ENCODE measurements at places on chromosomes 5 and 9.
A peak's percentile ranks its signal among the peaks of the same experiment; 100 is the strongest.

- DNase-seq: no peak
Measured at GRCh38 chr9:80707120-80707519, 982.2 kb downstream of the TLE1 start.

DNA sequence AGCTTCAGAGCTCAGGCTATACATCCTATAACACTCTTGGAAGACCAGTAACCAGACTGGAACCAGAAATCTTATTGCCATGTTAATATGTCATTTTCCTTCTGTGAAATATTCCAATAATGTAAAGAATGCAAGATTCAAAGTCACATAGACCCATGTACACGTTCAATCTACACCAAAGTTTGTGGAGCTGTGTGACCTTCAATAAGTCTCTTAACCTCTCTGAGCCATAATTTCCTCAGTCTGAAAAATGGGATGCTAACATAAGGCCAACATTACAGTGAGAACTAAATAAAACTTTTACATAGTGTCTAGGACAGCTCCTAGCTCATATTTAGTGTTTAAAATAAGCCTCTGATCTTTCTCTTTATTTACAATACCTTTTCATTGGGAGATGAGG lies 70.4 kb downstream of the ARRDC3 start:
- no peak for DNase-seq

- no peak for DNase-seq
Measured at GRCh38 chr9:68552700-68553476, 12.2 kb upstream of the TMEM252 start.

DNA sequence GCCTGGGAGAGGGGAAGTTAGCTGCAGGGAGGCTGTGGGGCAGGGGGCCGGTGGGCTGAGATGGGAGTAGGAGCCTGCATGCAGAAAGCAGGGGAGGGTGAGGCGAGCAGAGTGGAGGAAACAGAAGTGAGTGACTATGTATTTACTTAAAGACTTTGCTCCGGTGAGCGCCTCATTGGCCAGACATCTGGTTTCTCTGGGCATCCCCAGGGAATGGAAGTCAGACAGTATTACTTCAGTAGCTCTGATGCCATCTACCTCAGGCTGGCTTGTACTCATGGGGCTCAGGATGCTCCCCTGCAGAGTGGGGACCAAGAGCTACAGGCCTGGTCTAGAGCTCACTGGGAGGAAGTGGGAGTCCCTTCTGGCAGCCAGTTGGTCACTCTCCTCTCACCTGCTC lies 78.2 kb upstream of the ARAP3 start:
- no peak for DNase-seq

DNA sequence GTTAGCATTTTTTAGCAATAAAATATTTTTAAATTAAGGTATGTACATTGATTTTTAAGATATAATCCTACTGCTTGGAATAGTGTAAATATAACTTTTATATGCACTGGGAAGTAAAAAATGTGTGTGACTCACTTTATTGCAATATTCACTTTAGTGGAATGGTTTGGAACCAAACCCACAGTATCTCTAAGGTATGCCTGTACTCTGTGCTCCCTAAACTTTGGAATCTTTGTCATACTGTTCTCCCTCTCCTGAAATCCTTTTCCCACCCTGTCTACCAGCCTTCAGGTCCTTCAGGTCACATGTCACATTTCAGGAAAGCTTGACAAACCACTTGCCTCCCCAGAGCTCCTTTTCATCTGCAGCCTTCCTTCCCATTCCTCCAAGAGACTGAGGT lies 308.7 kb downstream of the SPOCK1 start:
- no peak for DNase-seq

DNA sequence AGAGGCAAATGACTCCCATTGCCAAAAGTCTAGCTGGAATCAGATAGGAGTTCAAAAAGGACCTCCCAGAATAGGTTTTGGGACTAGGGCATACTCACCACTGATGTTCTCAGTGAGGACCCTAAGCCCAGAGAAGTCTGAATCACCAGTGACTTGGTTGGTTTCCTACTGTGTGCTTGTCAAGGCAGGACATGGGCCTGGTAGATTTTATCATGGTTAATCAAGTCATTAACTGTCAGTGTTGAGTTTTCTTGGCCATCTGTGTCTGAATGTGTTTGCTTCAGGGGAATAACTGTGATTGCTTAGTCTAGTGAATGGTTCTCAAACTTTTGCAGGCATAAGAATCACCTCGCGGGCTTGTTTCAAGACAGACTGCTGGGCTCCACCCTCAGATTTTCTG lies 99.0 kb upstream of the GDNF start:
- no peak for DNase-seq

DNA sequence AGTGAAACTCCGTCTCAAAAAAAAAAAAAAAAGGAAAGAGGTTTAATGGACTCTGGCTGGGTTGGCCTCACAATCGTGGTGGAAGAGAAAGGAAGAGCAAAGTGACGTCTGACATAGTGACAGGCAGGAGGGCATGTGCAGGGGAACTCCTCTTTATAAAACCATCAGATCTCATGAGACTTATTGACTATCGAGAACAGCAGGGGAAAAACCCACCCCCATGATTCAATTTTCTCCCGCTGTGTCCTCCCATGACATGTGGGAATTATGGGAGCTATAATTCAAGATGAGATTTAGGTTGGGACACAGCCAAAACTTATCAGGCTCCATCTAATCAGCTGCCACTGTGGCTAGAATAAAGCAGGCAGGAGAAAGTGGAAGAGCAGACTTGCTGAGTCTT lies 610.4 kb upstream of the NUDT12 start:
- no peak for DNase-seq

GRCh38 chr9:126839301-126839700 lies 21.1 kb upstream of the ZBTB34 start:
- DNase-seq: no peak

GRCh38 chr5:142717582-142718215 lies 31.8 kb upstream of the FGF1 start:
- DNase-seq: peak; percentile 77

DNA sequence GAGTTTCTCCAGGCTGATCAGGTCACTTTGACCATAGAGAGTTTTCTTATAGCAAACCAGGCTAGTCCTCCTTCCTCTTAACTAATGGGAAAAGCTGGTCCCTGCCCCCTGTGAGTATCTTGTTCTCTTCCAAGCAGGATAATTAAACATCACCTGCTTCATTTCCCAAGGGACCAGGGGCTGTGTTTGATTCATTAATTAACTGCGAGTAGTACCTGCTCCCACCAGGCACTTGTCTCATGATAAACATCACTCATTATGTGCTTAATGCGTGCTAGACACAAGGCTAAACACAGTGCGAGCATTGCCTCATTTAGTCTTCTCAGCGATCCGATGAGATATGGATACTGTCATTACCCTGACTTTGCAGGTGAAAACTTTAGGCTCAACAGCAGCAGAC lies 1.7 kb upstream of the FAM163B start:
- no peak for DNase-seq

DNA sequence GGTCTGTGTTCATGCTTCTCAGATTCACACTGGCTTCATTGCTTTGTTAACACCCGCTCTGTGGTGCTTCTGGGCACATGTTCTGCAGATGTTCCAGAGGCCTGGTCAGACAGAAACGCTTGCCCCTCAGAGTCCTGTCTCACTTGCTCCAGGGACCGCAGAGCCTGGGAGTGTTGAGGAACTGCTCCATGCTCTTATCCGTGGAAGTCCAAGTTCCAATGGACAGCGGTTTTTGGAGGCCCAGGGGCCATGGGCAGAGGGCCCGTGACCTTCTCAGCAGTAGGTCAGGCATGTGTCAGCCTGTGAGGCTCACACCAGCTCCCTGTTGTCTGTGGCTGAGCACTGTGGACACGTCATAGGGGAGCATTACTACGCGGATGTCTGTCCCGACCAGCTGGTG lies 364.7 kb upstream of the IRX1 start:
- DNase-seq: no peak

DNA sequence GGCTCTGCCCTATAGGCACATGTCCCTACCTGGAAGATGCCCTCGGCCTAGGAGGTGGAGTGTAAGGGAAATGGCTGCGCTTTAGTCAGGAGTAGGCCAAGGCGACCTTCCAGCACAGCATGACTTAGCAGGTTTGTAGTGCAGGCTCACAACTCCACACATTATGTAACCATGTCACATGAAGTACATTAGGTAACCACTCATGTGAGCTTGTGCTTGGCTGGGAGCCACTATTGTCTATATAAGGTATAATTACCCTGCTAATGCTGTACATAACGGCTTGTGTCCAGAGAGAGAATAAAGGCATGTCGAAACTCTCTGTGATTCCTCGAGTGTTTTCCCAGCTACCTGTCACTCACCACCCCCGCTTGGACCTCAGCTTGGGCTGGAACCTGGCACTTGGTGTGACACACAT lies 74.9 kb downstream of the CAMK4 start:
- DNase-seq: no peak

- DNase-seq: no peak
Measured at GRCh38 chr5:146794326-146795029, 84.1 kb downstream of the PPP2R2B start.

DNA sequence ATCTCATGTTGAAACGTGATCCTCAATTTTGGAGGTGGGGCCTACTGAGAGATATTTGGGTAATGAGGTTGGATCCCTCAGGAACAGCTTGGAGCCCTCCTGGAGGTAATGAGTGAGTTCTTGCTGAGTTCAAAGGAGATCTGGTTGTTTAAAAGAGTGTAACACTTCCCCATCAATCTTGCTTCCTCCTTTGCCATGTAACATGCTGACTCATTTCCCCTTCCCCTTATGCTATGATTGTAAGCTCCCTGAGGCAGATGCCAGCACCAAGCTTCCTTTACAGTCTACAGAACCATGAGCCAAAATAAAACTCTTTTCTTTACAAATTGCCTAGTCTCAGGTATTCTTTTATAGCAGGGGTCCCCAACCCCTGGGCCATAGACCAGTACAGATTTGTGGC lies 352.3 kb downstream of the SLCO4C1 start:
- no peak for DNase-seq

- peak; percentile 68 for DNase-seq
Measured at GRCh38 chr9:88460587-88461332, 72.5 kb downstream of the SPIN1 start.

DNA sequence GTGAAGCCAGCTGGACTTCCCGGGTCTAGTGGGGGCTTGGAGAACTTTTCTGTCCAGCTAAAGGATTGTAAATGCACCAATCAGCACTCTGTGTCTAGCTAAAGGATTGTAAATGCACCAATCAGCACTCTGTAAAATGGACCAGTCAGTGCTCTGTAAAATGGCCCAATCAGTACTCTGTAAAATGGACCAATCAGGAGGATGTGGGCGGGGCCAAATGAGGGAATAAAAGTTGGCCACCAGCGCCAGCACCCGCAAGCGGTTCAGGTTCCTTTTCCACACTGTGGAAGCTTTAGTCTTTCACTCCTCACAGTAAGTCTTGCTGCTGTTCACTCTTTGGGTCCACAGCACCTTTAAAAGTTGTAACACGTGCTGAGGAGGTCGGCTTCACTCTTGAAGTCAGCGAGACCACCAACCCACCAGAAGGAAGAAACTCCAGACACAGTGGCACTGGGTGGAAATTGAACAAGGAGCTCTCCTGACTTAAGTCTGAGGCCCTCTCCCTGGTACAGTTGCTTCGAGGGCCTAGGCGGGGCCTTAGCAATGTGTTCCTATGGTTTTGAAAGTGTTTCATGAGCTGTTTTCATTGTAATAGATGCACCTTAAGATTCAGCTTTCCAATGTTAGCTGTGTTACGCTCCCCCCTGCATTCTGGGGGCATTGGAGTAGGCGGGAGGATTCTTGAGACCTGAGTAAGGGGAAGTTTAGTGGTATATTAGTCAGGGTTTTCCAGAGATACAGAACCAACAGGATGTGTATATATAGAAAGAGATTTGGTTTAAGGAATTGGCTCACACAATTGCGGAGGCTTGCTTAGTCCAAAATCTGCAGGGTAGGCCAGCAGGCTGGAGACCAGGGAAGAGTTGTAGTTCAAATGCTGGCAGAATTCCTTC lies 21.5 kb upstream of the MYO10 start:
- no peak for DNase-seq

DNA sequence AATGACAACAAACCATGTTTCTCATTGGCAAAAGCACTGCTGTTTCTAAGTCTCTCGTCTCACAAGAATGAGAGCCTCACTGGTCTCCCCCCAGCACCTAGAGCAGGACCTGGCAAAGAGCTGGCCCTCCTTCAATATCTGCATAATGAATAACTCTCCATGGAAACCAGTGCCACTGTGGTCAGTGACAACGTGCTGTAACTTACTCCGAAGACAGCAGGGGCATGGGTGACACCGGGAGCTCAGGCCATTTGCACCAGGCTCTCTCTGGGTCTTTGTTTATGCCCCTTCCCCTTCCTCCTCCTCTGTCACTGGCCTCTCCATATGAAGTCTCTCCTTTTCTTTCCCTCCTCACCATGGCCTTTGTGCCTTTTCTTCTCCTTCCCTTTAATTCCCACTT lies 33.3 kb downstream of the TAS2R1 start:
- DNase-seq: no peak

GRCh38 chr5:113663879-113664541 lies 150.5 kb downstream of the YTHDC2 start:
- DNase-seq: no peak

- DNase-seq: no peak
Measured at GRCh38 chr9:31823365-31823764, 561.1 kb upstream of the ACO1 start.

- DNase-seq: no peak
Measured at GRCh38 chr5:76689321-76690036, 26.4 kb upstream of the F2R start.

DNA sequence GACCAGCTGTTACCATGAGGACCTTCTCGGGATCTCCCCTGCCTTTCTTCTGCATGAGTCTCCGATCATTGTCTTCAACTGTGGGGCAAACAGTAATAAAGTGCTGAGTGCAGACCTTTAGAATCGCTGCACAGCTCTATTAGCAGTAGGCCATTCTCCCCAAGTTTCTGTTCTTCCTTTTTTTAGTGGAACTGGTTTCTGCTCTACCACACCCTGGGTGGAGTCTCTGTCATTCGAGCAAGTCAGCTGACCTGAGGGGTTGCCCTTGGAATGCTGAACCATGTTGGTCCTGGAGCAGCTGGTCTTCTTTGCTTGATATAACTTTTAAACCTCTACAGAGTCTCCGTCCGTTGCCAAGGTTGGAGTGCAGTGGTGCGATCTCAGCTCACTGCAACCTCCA lies 33.4 kb upstream of the GNPDA1 start:
- DNase-seq: no peak

- DNase-seq: peak; percentile 43
Measured at GRCh38 chr9:133888809-133889491, 103.2 kb downstream of the VAV2 start.

DNA sequence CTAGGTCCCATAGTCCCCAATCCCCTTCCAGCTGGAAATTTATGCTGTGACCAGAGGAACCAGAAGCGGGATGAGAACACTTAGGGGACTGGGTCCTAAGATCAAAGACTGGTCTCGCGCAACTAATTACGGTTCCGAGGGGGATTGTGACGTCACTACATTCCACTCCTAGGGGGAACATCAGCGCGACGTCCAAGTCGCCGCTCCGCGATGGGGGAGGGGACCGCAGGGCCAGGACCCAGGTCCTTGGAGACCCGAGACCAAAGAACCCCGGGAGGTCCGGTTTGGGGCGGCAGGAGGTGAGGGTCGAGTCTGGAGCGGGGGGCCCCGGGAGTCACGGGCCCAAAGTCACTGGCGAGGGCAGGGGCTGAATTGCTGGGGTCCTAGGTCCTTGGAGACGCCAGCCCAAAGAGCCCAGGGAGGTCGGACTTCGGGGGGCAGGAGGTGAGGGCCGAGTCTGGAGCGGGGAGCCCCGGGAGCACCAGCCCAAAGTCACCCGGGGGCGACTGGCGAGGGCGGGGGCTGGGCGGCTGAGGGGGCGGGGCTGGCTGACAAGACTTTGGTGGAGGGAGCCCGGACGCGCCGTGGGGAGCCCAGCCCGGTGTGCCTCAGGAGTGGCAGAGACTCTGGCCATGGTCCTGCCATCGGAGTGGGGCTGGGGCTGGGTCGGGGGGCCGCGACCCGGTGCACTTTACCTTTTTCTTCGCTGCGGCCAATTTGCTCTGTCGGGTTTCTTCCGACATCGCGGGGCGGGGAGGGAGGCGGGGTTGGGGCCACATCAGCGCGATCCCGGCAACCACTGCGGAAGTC lies at the start of gene GOLGA2:
Gene GOLGA2, minus strand, starts transcription at position 810 of the 810 bp plus-strand sequence. Its CDS starts 31 bp downstream, at position 779.
- DNase-seq: no peak

All from Ammon's horn (tissue), 1 donor.